ENCODE measurements at places on chromosomes 6 and 20. TPM values are rescaled to one million over a fixed set of nuclear protein-coding genes. Genes with fewer than 3 reads are reported as not detected.

The ARMH2 gene
- 0.26 TPM for polyA plus RNA-seq

The TMEM14A gene
- polyA plus RNA-seq: 36.0 TPM

The PTK7 gene
- polyA plus RNA-seq: 6.5 TPM

The PLCB1 gene
- 1.4 TPM for polyA plus RNA-seq

The UNC93A gene
- polyA plus RNA-seq: not detected

The RNF144B gene
- 3.0 TPM for polyA plus RNA-seq

The APCDD1L gene
- polyA plus RNA-seq: not detected

The PTGIS gene
- not detected for polyA plus RNA-seq

The SPAG4 gene
- 0.30 TPM for polyA plus RNA-seq

The JARID2 gene
- 10.1 TPM for polyA plus RNA-seq

The PRPF6 gene
- 110 TPM for polyA plus RNA-seq

The SIGLEC1 gene
- polyA plus RNA-seq: not detected

The PNPLA1 gene
- not detected for polyA plus RNA-seq

The E2F3 gene
- polyA plus RNA-seq: 4.9 TPM

The NHLRC1 gene
- 1.8 TPM for polyA plus RNA-seq

The FAM217A gene
- polyA plus RNA-seq: 0.23 TPM

The ALDH8A1 gene
- polyA plus RNA-seq: 0.25 TPM

The SLC16A10 gene
- 27.7 TPM for polyA plus RNA-seq

The SAMD5 gene
- not detected for polyA plus RNA-seq

The ZBTB46 gene
- polyA plus RNA-seq: 0.08 TPM

The EFCAB8 gene
- not detected for polyA plus RNA-seq

The LY6G6C gene
- polyA plus RNA-seq: not detected

The C6orf163 gene
- 0.51 TPM for polyA plus RNA-seq

The CRISP3 gene
- polyA plus RNA-seq: not detected

The MGME1 gene
- 5.1 TPM for polyA plus RNA-seq

The CTAGE9 gene
- not detected for polyA plus RNA-seq

The HLA-DRA gene
- polyA plus RNA-seq: 0.27 TPM

The PNLDC1 gene
- not detected for polyA plus RNA-seq

The BMP7 gene
- not detected for polyA plus RNA-seq

The CST5 gene
- not detected for polyA plus RNA-seq

The ZHX3 gene
- 3.3 TPM for polyA plus RNA-seq

The TFAP2B gene
- polyA plus RNA-seq: not detected

The ZKSCAN3 gene
- 2.0 TPM for polyA plus RNA-seq

The C6orf58 gene
- not detected for polyA plus RNA-seq

The RNF39 gene
- 0.10 TPM for polyA plus RNA-seq

The OR2B6 gene
- polyA plus RNA-seq: not detected

The ACSS1 gene
- 46.7 TPM for polyA plus RNA-seq

The CST4 gene
- polyA plus RNA-seq: not detected

The HMGCLL1 gene
- not detected for polyA plus RNA-seq

The C6orf15 gene
- polyA plus RNA-seq: not detected

The FAXC gene
- not detected for polyA plus RNA-seq

The IL17A gene
- not detected for polyA plus RNA-seq

The SNX21 gene
- polyA plus RNA-seq: 2.2 TPM

The GFOD1 gene
- polyA plus RNA-seq: 1.2 TPM

The SNAP25 gene
- polyA plus RNA-seq: not detected

The IMPG1 gene
- polyA plus RNA-seq: not detected

The RFX6 gene
- polyA plus RNA-seq: not detected

The HFE gene
- 3.8 TPM for polyA plus RNA-seq

The RCAN2 gene
- polyA plus RNA-seq: not detected
